ENCODE measurements at places on chromosomes 5 and 9. TPM values are rescaled to one million over a fixed set of nuclear protein-coding genes. Genes with fewer than 3 reads are reported as not detected.

GRCh38 chr5:58497921-58498320 is 6.7 kb downstream of the GAPT start:
- DNase-seq: no peak

DNA sequence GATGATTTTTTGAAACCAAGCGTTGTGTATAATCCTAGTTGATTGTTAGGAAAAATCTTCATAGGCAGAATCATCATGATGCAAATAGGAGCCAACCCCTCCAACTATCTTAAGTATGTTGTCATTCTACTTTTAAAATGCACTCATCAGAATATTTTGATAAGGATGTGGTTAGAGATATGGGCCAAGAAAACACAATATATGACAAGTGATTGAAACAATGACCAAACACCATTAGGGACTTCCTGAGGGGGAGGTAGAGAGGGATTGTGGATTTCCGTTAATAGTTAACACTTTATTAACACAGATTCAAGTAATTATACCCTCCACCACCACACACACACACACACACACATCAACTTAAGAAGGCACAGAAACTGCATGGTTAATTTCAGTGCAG is 143.3 kb downstream of the ARSB start:
- DNase-seq: no peak

DNA sequence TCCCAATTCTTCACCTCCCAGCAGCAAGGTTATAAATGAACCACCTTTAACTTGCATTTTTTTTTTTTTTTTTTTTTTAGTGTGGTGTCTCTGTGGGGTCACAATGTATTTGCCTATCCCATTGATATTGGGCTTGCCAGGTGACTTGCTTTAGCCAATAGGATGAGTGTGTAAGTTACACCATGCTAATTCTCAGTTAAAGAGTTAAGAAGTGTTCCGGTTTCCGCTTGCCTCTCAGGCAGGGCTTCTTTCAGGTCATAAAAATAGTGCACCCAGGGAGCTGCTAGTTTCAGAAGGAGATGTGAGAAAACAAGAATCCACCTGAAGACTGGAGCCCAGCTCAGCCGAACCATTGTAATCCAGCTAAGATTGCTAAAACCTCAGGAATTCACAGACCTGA is 84.2 kb upstream of the PTPRD start:
- no peak for DNase-seq

GRCh38 chr9:7370381-7370780 is 429.2 kb downstream of the DMAC1 start:
- DNase-seq: no peak

GRCh38 chr9:69001921-69002320 is 12.0 kb downstream of the PRKACG start:
- DNase-seq: no peak

- no peak for DNase-seq
Observed at GRCh38 chr5:6176102-6176693, 202.1 kb downstream of the MED10 start.

- DNase-seq: no peak
Observed at GRCh38 chr9:94031946-94032345, 52.3 kb upstream of the PTPDC1 start.

DNA sequence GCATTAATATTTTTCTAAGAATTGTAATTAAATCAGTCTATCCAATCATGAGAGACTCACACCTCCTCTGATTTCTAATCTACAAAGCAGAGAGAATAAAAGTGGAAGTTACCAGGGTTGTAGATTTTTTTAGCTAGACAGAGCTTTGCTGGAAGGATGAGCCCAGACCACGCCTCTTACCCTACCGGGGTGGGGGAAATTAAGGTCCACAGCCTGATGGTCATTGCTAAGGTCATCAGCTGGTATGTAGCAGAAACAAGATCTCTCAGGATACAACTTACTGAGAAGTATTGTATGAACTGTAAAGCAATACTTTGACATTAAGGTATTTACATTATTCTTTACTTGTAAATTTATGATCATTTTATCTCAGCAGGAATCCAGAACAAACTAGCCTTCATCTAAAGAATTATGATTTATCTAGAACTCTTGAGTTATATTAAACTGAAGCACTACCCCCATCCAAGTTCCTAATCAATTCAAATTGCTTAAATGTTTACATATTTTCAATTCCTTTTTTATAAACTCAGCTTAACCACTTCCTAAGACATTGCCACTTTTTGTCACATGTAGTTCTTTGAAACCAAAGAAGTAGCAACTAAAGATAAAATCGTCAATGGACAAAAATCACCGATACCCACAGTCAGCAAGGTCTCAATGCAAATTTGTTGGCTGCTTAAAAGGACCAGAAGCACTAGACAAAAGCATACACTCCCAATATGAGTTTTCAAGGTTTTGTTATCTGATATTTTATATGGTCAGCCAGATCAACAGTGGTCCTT is 225.8 kb upstream of the DAPK1 start:
- no peak for DNase-seq

- DNase-seq: peak; percentile 20
Observed at GRCh38 chr9:91949946-91950664, at the start of gene ROR2. ROR2 (minus strand) TSS chr9:91950228.

DNA sequence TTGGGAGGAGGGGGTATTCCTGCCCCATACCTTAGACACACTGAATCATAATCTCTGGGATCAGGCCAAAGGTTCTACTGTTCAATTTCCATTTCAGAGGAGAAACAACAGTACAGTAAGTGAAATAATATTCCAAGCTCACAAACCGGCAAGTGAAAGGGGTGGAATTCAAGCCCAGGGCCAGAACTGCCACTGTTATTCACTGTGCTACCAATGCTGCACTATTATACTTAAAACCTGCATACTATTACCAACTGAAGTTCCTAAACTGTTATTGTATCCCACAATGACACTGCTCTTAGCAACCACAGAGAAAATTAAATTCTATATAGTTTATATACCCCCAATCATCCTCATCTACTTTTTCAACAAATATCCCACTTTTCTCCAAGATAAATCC is 24.6 kb downstream of the SSBP2 start:
- DNase-seq: no peak

- no peak for DNase-seq
Observed at GRCh38 chr9:112005939-112006338, 109.3 kb downstream of the UGCG start.

- DNase-seq: no peak
Observed at GRCh38 chr5:76339919-76340318, 63.2 kb upstream of the IQGAP2 start.

DNA sequence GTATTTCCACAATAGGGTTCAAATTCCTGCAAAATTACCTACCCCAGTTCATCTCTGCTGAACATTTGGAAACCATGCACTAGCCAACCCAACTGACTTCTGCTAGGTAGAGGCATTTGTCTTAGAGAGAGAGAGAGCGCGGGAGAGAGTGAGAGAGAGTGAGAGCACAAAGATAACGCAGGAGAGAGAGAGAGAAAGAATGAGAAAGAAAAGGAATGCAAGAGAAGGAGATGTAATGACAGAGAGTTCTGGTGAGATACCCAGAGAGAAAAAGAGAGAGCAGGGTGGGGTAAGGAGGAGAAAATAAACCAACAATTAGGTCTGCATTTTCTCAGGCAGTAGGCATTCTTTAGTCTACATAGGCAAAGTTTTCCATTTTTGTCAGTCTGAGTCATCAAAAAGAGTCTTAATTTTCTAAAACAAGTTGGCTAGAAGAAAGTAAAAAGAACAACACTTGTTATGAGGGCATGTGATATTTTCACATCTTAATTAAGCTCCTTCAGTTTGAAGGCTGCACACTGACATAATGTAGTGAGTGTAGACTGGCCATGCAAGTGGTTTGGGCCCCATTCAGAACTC is 98.2 kb downstream of the MAP1B start:
- no peak for DNase-seq

DNA sequence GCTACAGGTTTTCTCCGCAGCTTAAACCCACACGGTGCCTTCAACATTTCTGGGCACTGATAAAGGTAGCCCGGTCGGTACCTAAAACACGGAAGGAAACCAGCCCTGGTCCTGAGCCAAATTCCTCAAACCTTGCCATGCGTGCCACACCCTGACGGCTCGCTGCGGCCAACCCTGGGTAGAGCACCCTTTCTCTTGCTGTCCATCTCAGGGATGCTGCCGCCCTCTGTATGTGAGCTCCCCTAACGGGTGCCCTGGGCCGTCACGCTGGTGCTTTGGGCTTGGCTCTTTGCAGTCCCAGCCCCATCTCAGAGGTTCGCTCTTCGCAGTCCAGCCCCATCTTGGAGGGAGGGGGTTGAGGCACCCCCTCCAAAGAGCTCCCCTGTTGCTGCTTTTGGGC is 43.9 kb downstream of the PNPLA7 start:
- no peak for DNase-seq

DNA sequence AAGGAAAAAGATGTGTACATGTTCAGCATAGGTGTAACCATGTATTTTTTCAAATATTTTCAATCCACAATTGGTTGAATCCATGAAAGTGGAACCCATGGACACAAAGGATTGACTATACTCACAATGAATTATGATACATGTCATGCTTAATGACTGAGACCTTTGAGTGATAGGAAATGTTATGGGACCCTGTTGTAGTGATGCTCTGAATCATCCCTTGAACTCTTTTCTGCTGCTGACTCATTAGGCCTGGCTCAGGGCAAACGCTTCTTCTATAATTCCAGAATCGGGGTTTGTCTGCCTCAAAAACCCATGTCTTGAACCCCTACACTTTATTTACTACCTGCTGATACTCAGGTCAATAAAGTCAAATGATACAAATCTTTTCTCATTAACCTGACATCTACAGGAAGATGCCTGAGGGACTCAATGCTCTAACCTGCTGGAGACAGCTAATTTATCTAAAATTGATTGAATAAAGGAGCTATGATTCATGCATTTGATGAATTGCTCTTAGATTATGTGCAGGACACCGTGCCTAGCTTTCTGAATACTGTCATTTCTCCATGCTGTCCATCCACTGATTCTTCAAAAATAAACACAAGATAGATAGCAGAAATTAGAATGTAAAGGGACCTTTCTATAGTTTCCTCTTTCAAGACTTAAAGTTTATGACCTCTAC is 260.1 kb downstream of the PRELID2 start:
- DNase-seq: no peak

- DNase-seq: no peak
Observed at GRCh38 chr5:173941758-173942401, 47.1 kb upstream of the C5orf47 start.

GRCh38 chr5:14407746-14408175 is 173.8 kb upstream of the OTULINL start:
- DNase-seq: no peak

- no peak for DNase-seq
Observed at GRCh38 chr9:133927041-133927440, 65.1 kb downstream of the VAV2 start.

GRCh38 chr9:2356041-2356790 is 265.4 kb upstream of the VLDLR start:
- DNase-seq: no peak

DNA sequence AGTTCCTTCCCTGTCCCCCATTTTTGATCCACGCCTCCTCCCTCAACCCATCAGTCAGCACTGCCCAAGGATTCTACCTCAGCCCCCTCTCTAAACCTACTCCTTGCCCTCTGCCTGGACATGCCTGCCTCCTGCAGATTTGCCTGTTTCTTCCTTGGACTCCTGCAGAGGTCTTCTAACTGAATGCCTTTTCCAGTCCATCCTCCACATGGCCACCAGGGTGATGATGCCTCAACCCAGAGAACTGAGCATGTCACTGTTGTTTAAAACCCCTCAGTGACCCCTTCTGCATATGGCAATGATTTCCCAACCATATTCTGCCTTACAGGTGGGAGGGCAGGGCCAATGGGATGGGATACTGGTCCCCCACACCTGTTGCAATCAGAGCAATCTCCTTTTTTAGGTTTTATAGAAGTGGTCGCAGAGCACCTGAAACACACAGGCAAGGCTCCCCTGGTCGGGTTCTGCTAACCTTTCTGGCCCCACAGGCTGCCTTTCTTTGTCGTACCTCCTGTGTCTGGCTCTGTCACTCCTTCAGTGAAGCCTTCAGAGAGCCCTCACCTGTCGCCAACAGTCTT is 9.3 kb downstream of the PHYKPL start:
- no peak for DNase-seq

GRCh38 chr5:14182761-14183160 is 39.6 kb downstream of the TRIO start:
- DNase-seq: no peak

GRCh38 chr9:74025402-74025925 is 471.7 kb upstream of the RORB start:
- no peak for DNase-seq

GRCh38 chr5:30390095-30390494 is 803.4 kb upstream of the CDH6 start:
- no peak for DNase-seq

DNA sequence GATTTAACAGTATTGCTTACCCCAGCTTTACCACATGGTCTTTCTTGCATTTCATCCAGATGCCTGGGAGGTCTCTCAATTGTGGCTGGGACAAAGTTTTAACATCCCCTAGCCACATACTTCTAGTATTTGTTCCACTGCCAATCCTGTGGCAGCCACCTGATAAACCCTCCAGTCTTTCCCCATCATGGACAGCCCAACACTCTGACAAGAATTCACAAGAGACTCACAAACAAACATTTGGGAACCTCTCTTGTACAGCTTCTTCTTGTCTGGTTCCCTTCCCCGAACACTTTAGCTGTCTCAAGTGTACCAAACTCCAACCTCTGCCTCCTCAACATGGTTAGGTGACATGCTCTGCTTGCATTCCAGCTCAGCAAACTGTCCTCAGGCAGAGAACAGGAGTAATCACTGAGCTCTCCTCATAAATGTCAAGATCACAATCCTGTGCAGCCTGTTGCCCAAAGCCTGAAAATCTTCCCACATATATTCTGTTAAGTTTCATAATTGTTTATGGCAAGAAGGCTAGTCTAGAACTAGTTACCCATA is 59.7 kb downstream of the STRBP start:
- DNase-seq: no peak

GRCh38 chr5:110703481-110703880 is 23.0 kb downstream of the TMEM232 start:
- DNase-seq: no peak

- DNase-seq: no peak
Observed at GRCh38 chr5:74155501-74155900, 485.0 kb downstream of the ENC1 start.

DNA sequence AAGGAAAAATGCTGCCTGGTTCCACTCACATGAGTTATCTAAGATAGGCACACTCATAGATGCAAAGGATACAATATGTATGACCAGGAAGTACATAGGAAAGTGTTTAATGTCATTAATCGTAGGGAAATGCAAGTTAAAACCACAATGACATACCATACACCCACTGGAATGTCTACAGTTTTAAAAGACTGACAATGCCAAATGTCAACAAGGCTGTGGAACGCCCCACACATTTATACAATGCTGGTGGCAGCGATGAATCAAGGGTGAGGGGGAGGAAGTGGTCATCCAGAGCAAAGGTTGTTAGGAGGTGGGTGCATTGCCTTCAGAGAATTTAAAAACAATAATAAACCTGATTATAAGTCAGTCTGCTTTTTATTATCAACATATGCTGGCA is 437.8 kb downstream of the ARHGEF28 start:
- no peak for DNase-seq

- no peak for DNase-seq
Observed at GRCh38 chr9:3949744-3950143, 350.1 kb downstream of the GLIS3 start.

The TUBB4B gene
- total RNA-seq: 345 TPM

The SNCB gene
- not detected for total RNA-seq

The MCTP1 gene
- 0.92 TPM for total RNA-seq

The CD274 gene
- total RNA-seq: 33.7 TPM

The HBEGF gene
- total RNA-seq: 5.2 TPM

The DNAJC21 gene
- 61.7 TPM for total RNA-seq

The ACOT12 gene
- total RNA-seq: not detected

The NMUR2 gene
- not detected for total RNA-seq

The LECT2 gene
- not detected for total RNA-seq

The IL17B gene
- total RNA-seq: not detected

The PCDHGA4 gene
- 0.08 TPM for total RNA-seq

The GARIN3 gene
- 0.18 TPM for total RNA-seq

The RRAGA gene
- 32.8 TPM for total RNA-seq

The TMEM215 gene
- not detected for total RNA-seq

Measured in activated T-cell treated with anti-CD3 and anti-CD28 coated beads, Interleukin-2, amount 50 U/mL, for 4 hours (primary cell).